ENCODE measurements at places on chromosomes 1 and 21.

GRCh38 chr1:47678464-47678980 lies 240.7 kb downstream of the FOXD2 start:
- H3K27me3 ChIP-seq, result peaks cover 54% of the 10 kb centered on the region
- peaks cover 34% of the 10 kb centered on the region for H3K4me1 ChIP-seq
- peak; percentile 36 for DNase-seq
- H3K27ac ChIP-seq, result no peak overlapping the region
- no peaks in the 10 kb centered on the region for H3K36me3 ChIP-seq
- no peak overlapping the region for H3K4me3 ChIP-seq

GRCh38 chr1:32200226-32201010 lies at the start of gene CCDC28B:
Gene CCDC28B (plus strand): TSS chr1:32200595. CDS start chr1:32201936, 1,341 bp downstream.
- H3K27ac ChIP-seq, result peak within 1 kb of the TSS; percentile 90
- peaks cover 3% of the 10 kb centered on the region for H3K36me3 ChIP-seq
- H3K4me3 ChIP-seq, result peak within 1 kb of the TSS; percentile 93
- no peak for DNase-seq
- no peaks in the 10 kb centered on the region for H3K27me3 ChIP-seq

DNA sequence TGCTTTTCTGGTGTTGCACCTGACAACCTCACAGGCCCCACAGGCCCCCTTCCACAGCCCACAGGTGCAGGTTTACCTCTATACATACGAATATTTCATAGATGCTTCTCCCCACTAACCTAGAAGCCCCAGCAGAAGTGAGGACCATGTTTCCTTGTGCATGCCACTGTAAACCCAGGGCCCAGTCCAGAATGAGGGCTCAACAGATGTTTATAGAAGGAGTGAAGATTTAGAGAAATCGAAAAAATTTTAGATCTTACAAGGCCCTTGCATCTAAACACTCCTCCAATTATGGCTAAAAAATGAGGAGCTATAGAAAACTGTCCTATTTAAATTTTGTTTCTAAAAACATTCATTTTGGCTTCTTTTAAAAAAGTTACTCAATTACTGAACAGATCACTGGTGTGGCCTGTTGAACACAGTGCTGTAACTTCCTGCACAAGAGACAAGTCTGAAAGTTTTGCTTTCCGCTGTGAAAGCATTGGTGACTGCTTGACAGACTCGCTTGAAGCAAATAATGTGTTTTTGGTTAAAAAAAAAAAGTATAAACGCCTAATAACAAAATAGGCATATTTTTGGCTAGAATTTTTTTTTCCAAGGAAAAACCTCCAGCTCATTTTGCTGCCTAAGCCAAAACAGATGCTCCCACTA lies 1.2 kb downstream of the ABCB10 start:
- H3K27me3 ChIP-seq, result no peaks in the 10 kb centered on the region
- H3K36me3 ChIP-seq, result no peaks in the 10 kb centered on the region
- H3K4me1 ChIP-seq, result peaks cover 29% of the 10 kb centered on the region
- no peak for DNase-seq
- H3K4me3 ChIP-seq, result peak overlapping the region; percentile 89
- H3K27ac ChIP-seq, result peak overlapping the region; percentile 74

- H3K27ac ChIP-seq, result no peak overlapping the region
- H3K27me3 ChIP-seq, result no peaks in the 10 kb centered on the region
- H3K4me3 ChIP-seq, result no peak overlapping the region
These were observed 14.4 kb downstream of the RRP1 start for GRCh38 chr21:43803558-43804300.

DNA sequence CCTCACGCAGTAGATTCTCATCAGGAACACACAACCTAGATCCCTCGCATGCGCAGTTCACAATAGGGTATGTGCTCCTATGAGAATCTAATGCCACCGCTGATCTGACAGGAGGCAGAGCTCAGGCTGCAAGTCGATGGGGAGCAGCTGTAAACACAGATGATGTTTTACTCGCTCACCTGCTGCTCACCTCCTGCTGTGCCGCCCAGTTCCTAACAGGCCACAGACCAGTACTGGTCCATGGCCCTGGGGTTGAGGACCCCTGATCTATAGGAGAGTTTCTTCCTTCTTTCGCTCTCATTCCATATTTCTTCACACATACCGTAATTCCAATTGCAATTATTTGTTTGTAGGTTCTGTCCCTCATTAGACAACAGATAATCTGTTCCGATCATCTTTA lies 103.4 kb downstream of the CLEC20A start:
- H3K4me3 ChIP-seq, result no peak overlapping the region
- no peaks in the 10 kb centered on the region for H3K27me3 ChIP-seq
- DNase-seq, result no peak
- H3K27ac ChIP-seq, result no peak overlapping the region

DNA sequence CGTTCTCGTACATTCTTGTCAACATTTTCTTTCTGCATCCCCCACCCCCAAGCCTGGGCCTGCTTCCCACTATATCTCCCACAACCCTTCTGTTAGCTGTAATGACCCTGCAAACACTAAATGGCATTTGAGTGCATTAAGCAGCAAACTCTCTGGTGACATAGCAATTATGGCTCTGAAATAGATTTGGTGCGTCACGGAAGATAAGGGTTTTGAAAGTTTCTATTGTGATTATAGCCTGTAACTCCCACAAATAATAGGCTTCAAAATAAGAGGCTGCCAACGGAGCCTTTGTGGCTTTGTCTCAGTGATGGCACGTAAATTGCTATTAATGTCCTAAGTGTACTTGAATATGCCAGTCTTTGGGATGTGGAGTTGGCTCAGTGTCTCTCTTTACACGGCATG lies 277.6 kb downstream of the PBX1 start:
- no peak overlapping the region for H3K4me3 ChIP-seq
- H3K27ac ChIP-seq, result peak overlapping the region; percentile 79
- no peaks in the 10 kb centered on the region for H3K27me3 ChIP-seq

DNA sequence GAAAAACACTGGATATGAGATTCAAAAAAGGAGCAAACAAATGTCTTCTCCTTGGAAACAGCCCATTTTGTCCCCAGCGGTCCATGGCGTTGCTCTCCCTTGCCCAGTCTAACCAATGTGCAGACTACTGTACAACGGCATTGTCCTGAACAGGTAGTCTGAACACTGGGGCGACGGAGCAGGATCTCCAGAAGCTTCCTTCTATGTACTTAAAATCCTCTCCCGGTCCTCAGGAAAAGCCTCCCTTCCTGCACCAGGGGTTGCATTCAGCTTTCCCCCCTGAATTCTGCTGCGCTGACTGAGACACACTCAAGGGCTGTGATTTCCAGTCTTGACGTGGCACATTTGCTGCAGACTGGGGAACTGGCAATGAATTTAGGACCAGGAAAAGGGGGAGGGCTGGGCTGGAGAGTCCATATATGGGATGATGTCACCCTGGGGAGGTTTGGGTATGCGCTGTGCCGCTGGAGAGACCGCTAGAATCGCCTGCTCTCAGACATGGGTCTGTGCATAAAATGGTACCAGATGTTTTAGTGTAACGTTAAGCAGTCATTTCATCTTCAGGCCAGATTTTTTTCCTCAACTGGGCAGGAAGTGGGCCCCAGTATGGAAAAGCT lies 275.9 kb upstream of the C1orf105 start:
- peaks cover 8% of the 10 kb centered on the region for H3K36me3 ChIP-seq
- DNase-seq, result peak; percentile 84
- no peaks in the 10 kb centered on the region for H3K27me3 ChIP-seq
- H3K27ac ChIP-seq, result peak overlapping the region; percentile 47
- peaks cover 34% of the 10 kb centered on the region for H3K4me1 ChIP-seq

GRCh38 chr1:9558946-9559545 lies 19.8 kb downstream of the SLC25A33 start:
- DNase-seq, result no peak
- no peaks in the 10 kb centered on the region for H3K27me3 ChIP-seq
- H3K4me3 ChIP-seq, result no peak overlapping the region
- H3K27ac ChIP-seq, result peak overlapping the region; percentile 57

DNA sequence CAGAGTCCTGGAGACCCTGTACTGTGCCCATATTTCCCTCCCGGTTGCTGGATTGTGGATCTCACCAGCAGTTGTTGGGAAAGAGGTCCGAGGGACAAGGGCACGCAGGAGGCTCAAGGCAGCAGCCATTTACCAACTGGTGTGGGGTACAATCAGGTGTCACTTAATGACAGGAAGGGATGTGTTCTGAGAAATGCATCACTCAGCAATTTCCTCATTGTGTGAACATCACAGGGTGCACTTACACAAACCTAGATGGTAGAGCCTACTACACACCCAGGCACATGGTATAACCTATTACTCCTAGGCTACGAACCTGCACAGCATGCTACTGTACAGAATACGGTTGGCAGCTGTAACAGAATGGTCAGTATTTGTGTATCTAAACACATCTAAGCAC lies 20.7 kb downstream of the SLC44A3 start:
- H3K4me1 ChIP-seq, result no peaks in the 10 kb centered on the region
- no peak for DNase-seq
- H3K27ac ChIP-seq, result no peak overlapping the region
- H3K27me3 ChIP-seq, result no peaks in the 10 kb centered on the region
- H3K36me3 ChIP-seq, result peaks cover 15% of the 10 kb centered on the region
- no peak overlapping the region for H3K4me3 ChIP-seq

DNA sequence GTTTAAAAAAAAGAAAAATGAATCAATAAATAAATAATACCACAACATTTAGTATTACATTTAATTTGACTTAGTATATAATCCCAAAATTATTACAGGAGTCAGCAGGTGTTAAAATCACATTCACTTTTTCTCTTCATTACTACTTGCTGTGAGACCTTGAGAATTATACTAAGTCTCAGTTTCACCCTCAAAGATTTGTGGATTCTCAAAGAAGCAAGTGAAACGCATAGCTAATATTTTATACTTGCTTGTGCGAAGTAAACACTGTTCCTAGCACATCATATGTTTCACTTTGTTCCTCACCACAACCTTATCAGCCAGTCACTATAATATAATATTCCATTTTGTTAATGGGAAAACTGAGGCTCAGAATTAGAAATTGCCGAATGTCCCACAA lies 4.0 kb downstream of the CLCA1 start:
- no peak overlapping the region for H3K4me3 ChIP-seq
- H3K4me1 ChIP-seq, result peaks cover 8% of the 10 kb centered on the region

GRCh38 chr1:64530969-64531692 lies 61.2 kb downstream of the CACHD1 start:
- DNase-seq, result no peak
- H3K27ac ChIP-seq, result no peak overlapping the region
- peaks cover 46% of the 10 kb centered on the region for H3K4me1 ChIP-seq
- peaks cover 21% of the 10 kb centered on the region for H3K36me3 ChIP-seq
- no peak overlapping the region for H3K4me3 ChIP-seq

DNA sequence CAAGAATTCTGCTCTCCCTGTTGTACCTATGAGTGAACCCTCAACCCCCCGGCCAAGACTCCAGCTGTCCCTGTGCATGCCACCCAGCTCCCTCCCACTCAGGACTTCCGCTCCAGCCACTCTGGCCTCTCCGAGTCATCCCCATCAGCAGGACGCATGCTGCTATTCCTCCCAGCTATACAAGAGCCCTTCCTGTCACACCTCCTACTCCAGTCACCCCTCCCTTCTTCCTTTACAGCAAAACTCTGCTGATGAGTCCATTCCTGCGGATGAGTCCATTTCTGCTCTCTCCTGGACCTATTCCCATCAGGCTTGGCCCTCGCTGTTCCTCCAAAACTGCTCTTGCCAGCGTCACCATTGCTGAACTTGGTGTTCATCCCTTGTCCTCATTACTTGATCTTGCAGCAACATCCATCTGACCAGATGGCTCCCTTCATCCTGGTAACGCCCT lies 42.2 kb downstream of the H3-3A start:
- H3K36me3 ChIP-seq, result no peaks in the 10 kb centered on the region
- peaks cover 45% of the 10 kb centered on the region for H3K4me1 ChIP-seq
- no peak overlapping the region for H3K27ac ChIP-seq
- no peak for DNase-seq

DNA sequence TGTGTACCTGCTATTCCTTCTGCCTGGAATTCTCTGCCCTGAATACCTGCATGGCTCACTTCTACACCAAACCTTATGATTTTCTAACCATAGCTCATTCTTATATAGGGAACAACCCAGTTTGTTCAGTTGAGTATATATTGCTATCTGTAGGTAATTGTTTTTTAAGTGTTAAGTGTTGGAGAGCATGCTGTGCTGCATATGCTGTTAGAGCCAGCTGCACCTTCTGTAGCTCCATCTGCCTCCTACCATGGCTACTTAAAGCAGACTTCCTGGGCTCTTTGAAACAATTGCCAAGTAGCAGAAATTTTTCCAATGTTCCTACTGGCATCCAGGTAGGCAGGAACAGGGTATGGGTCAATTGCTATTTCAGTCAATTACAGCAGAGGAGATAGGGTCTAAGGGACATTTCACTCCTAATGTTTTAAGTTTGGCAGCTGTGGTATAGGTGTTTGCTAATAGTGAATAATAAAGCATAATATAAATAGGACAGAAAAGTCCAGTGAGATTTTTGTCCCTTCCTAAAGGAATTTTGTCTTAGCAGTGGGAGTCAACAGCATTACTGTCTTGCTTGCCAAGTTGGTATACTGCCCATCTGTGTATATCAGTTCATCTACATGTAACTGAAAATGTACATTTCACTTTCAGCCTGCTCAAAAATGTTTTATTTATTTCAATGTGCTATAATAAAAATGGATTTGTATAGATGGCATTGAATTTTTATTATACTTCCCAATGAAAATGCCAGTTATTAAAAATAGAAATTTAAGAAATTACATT lies 34.0 kb upstream of the C1orf115 start:
- peaks cover 5% of the 10 kb centered on the region for H3K36me3 ChIP-seq
- H3K4me3 ChIP-seq, result no peak overlapping the region
- H3K27ac ChIP-seq, result no peak overlapping the region
- H3K27me3 ChIP-seq, result no peaks in the 10 kb centered on the region
- no peaks in the 10 kb centered on the region for H3K4me1 ChIP-seq

GRCh38 chr1:247935781-247936180 lies 11.1 kb downstream of the OR2AJ1 start:
- DNase-seq, result no peak
- no peaks in the 10 kb centered on the region for H3K27me3 ChIP-seq
- H3K4me1 ChIP-seq, result no peaks in the 10 kb centered on the region
- H3K4me3 ChIP-seq, result no peak overlapping the region

GRCh38 chr1:3292051-3292722 lies 162.3 kb upstream of the ARHGEF16 start:
- H3K36me3 ChIP-seq, result no peaks in the 10 kb centered on the region
- H3K4me3 ChIP-seq, result no peak overlapping the region
- H3K27me3 ChIP-seq, result peaks cover 6% of the 10 kb centered on the region
- no peak for DNase-seq
- H3K4me1 ChIP-seq, result peaks cover 15% of the 10 kb centered on the region

DNA sequence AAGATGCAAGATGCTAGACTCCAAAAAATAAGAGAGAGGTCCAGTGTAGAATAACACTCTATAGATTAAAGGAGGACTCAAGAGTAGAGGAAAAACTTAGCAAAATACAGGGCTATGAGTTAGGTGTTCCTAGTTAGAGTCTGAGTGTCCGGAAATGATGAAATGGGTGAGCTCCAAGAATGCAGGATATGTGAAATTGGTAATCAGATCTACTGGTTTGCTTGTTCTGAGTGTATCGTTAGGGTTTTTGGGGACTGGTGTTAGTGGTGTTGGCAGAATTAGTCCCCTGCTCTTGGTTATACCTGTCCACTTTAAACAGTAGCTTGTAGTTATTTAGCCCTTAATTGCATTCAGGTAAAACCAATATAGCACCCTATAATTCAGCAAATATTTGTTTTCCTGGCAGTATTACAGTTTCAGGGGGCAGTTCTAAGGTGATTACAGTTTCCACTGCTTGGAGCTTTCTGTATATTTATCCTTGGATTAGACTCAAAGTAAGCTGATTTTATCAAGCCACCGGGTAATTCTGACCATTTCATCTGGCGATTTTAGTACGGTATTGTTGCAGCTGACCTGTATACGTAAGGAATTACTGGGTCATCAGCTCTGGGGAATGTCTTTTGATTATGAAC lies 332.7 kb downstream of the CHRM3 start:
- DNase-seq, result no peak
- H3K4me1 ChIP-seq, result no peaks in the 10 kb centered on the region
- H3K36me3 ChIP-seq, result no peaks in the 10 kb centered on the region
- no peak overlapping the region for H3K4me3 ChIP-seq

- no peaks in the 10 kb centered on the region for H3K27me3 ChIP-seq
- H3K27ac ChIP-seq, result no peak overlapping the region
- no peaks in the 10 kb centered on the region for H3K4me1 ChIP-seq
- no peak for DNase-seq
These were observed 19.4 kb downstream of the PANK4 start for GRCh38 chr1:2506901-2507565.

All from type B pancreatic cell (in vitro differentiated cells).